Vagina (tissue), 2 donors: ENCODE measurements at places on chromosomes 3 and 15. TPM values are rescaled to one million over a fixed set of nuclear protein-coding genes. Genes with fewer than 3 reads are reported as not detected.

The DNASE1L3 gene
- total RNA-seq = 13.3 TPM

The GPR149 gene
- not detected for total RNA-seq

DNA sequence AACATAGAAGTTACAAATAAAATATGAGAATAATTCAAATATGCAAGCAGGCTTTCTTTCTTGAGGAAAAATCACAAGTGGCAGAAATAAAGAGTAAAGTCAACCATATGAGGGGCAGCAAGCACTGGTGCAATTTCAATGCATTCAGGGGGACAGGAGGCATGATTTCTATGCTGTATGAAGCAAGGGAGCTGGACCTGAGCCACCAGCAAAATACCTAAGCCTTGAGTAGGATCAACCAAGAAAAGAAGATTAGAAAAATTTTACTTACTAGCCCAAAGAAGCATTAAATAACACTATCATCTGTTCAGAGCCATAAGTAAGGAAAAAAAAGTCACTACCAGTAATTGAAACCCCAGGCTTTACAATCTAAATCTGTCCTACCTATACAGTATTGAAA, 6.3 kb downstream of the ADGRG7 start:
- no peaks in the 10 kb centered on the region for H3K36me3 ChIP-seq
- no peak overlapping the region for H3K27ac ChIP-seq
- H3K27me3 ChIP-seq = no peaks in the 10 kb centered on the region
- DNase-seq = no peak

GRCh38 chr3:177426106-177426877, 229.0 kb upstream of the TBL1XR1 start:
- no peak for DNase-seq
- H3K36me3 ChIP-seq = no peaks in the 10 kb centered on the region
- no peaks in the 10 kb centered on the region for H3K27me3 ChIP-seq
- H3K4me3 ChIP-seq = no peak overlapping the region
- H3K4me1 ChIP-seq = peaks cover 37% of the 10 kb centered on the region
- no peak overlapping the region for H3K27ac ChIP-seq

GRCh38 chr3:180947761-180948390, 35.4 kb downstream of the FXR1 start:
- H3K27ac ChIP-seq = no peak overlapping the region
- H3K27me3 ChIP-seq = no peaks in the 10 kb centered on the region
- H3K4me1 ChIP-seq = no peaks in the 10 kb centered on the region
- DNase-seq = no peak

DNA sequence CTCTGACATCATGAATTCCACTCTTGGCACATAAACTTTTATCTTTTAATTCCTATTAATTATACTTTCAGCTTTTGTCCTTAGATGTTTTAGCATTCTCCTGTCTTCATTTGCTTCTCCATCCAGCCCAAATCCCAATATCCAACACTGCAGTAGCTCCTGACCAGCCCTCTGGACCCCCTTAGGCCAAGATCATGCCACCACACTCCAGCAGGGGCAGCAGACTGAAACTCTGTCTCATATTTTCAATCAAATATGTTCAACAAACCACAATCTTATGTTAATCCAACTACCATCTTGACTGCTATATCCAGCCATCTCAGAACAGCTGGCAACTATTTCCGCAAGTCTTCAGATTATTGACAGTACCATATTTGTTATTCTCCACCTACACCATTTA, 315.8 kb upstream of the ROBO2 start:
- H3K27ac ChIP-seq = no peak overlapping the region
- no peak for DNase-seq
- no peaks in the 10 kb centered on the region for H3K36me3 ChIP-seq
- no peak overlapping the region for H3K4me3 ChIP-seq
- H3K27me3 ChIP-seq = no peaks in the 10 kb centered on the region

DNA sequence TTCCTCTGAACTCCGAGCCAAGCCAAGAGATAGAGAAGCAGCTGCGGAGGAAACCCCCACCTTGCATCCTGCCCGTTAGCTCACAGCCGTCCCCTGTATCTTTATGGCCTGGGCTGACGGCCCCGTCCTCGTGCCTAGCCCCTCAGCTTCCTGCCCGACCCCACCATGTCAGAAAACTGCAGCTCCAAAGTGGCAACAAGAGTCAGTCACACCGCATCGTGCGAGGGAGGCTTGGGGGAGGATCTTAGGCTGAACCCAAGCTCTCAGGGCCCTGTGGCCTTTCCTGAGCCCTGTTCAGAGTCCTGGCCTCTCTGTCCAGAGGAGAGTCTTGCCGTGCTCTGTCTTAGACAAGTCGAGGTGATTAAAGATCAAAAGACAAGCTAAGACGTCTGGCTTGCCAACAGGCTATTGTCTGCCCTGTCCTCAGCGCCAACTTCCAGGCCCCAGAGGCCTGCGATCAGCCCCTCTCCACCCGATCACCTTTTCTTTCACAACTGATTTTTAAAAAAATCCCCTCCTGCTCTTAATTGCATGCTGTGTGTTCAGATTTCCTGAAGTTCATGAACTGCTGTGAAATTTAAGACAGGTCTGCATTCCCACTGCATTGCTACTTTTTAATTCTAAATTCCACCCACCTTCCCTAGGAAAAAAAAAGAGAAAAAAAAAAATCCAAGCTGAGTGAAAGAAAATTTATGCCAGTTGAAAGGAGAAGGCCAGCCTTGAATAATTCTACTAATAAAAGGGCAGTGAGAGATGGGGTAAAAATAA, 89.7 kb upstream of the WNT5A start:
- H3K27me3 ChIP-seq = no peaks in the 10 kb centered on the region
- H3K36me3 ChIP-seq = no peaks in the 10 kb centered on the region
- H3K27ac ChIP-seq = no peak overlapping the region
- no peak for DNase-seq
- H3K4me1 ChIP-seq = peaks cover 12% of the 10 kb centered on the region
- H3K4me3 ChIP-seq = no peak overlapping the region

DNA sequence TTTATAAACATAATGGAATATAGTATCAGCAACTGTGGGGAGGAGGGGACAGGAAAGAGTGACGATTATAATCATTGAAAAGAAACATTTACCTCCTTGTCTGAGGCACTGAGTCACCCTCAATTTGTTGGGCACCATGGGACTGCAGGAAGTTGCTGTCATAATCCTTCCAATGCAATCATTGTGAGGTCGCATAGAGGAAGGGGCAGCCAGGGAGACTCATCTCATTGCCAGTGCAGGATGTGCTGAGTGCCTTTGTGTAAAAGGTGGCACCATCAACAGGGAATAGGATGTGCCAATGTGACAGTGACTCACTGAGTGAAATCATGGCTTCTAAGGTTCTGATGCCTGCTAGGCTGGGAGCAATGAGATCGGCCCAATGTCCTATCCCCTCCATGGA, 300.4 kb upstream of the ADAMTS9 start:
- H3K27me3 ChIP-seq = no peaks in the 10 kb centered on the region
- H3K4me3 ChIP-seq = no peak overlapping the region
- H3K4me1 ChIP-seq = peaks cover 8% of the 10 kb centered on the region
- H3K27ac ChIP-seq = no peak overlapping the region
- H3K36me3 ChIP-seq = no peaks in the 10 kb centered on the region

GRCh38 chr3:27568393-27568792, 84.2 kb upstream of the SLC4A7 start:
- no peak overlapping the region for H3K4me3 ChIP-seq
- no peaks in the 10 kb centered on the region for H3K27me3 ChIP-seq
- no peaks in the 10 kb centered on the region for H3K36me3 ChIP-seq

GRCh38 chr3:9725775-9726515, 5.6 kb upstream of the BRPF1 start:
- no peak for DNase-seq
- no peak overlapping the region for H3K4me3 ChIP-seq
- H3K27ac ChIP-seq = no peak overlapping the region

DNA sequence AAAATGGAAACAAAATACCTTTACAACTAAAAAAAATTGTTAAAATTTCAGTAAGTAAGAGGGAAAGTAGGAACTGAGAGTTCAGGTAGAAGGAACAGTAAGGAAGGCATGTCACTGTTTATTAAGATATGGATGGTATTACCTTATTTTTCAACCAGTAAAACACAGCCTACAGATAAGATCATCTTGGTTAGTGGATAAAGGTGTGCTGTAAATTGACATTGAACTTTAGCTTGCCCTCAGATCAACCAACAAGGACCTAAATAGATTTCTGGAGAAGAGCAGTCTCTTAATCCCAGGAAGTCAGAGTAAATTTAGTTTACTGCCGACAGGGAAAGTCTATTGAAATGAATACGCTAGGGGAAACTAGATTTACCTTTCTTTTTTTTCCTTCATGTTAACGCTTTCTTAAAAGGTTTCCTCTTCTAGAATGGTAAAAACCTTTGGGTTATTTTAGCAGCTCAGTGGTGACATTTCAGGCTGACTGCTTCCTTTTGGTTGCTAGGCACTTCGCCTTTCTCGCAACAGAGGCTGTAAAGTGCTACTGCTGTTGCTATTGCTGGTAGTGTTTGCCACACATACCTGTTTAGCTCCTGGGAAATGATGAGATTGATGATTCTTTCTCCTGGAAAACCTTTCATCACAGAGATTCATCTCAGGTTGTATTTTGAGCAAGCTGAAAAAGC, 12.9 kb downstream of the DZIP3 start:
- H3K36me3 ChIP-seq = no peaks in the 10 kb centered on the region
- H3K27me3 ChIP-seq = no peaks in the 10 kb centered on the region
- H3K4me1 ChIP-seq = no peaks in the 10 kb centered on the region
- no peak overlapping the region for H3K27ac ChIP-seq
- no peak overlapping the region for H3K4me3 ChIP-seq
